ENCODE measurements at places on chromosomes 12 and 14.

DNA sequence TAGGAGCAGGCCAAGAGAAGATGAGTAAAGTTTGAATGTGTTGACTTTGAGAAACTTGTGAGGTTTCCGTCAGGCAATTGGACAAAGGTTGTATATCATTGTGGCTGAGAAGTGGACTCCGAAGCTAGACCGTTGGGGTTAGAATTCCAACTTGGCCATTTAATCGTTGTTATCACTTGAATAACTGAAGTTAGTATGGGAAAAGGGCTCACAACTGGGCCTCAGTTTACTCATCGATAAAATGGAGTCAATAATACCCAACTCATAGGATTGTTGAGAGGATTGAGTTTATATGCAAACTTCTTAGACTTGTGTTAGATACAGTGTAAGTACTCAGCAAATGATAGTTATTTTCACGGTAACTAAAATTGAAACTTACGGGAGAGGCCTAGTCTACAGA lies 846 bp downstream of the SLIRP start:
- no peak for DNase-seq

DNA sequence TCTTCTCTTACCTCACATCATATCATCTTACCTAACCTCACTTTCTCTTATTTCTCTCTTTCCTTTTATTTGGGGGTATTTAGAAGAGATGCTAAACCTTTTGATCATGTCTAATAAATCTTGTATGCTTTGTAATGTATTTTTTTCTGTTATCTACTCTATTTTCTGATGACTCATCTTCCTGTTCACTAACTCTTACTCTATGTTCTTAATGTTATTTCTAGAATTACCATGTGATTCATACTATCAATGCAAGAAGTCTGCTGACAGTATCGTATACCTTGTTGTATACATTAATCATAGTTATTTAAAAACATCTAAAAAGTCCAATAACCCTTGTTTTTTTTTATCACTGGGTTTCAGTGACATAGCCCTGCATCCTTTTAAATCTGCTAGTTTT lies 62.3 kb downstream of the MGAT4C start:
- DNase-seq = no peak

DNA sequence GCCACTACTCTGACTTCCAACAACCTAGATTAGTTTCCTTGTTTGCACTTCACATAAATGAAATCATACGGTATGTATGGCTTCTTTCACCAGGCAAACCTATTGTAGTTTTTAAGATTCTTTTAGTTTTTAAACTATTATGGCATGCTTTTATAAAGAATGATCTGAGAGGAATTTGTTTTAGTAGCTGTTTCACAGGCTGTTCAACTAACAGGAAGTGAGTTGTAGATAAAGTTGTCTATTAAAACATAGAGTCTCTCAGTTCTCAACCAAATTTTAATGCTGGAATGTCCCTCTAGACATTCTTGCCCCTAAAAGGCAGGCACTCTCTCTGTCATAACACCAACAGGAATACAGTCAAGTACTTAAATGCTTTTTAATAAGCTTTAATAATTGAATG lies 102.7 kb upstream of the DACT1 start:
- DNase-seq = no peak

DNA sequence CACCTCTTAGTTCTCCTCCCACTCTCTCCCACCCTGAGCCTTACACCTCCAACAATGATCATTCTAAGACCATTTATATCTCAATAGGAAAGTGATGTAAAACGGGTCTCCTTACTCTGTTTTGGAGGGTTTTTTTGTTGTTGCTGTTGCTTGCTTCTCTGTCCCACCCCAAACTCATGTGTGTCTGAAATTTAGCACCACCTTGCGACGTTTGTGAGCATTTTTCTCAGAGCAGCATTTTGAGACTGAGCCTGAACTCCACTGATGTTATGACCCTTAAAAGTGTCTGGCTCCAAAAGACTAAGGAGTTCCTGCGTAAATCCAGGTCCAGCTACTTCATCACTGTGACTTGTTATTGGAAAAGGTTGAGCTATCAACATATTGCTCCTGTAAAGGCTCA lies 155.0 kb downstream of the DAD1 start:
- no peak for DNase-seq

GRCh38 chr12:12017798-12018197 lies 52.9 kb upstream of the BCL2L14 start:
- no peak for DNase-seq

DNA sequence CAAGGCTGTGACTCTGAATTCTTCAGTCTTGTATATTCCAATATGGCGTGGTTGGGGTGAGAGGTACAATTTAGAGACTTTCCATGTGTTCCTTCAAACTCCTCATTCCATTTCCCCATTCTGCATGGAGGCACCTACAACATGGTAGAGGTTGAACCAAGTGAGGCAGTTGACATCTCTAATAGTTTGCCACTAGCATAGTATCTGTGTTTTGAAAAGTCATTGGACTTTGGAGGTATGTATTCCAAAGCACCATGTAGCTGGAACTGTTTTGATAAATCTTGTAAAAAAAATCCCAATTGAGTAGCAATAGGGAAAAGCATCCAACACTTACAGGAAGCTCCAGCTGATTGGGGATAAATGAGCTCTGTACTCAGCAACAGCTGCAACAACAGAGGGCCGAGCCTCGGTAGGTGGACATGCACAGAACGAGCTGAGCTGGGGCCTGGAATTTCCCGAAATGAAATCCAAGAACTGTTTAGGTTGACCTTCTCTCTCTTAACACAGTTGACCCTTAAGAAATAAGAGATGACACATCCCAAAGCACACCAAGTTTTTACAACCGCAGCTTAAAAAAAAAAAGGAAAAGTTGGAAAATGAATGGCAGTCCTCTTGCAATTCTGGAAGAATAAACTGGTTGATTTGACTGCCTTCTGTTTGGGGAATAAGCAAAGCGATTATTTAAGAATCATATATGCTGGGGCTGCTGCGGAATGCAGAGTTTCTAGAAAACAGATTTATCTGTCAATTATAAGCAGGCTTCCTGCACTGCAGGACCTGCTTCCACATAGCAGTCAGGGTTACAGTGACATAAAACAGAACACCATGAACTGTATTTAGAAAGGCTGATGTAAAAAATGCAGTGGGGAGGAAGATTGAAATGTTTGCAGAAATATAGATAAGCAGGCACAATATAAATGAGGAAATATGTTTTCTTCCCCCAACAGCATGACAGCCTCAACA lies 194.6 kb upstream of the KRR1 start:
- DNase-seq = peak; percentile 54

GRCh38 chr12:86903159-86903558 lies 647.0 kb upstream of the MGAT4C start:
- no peak for DNase-seq

DNA sequence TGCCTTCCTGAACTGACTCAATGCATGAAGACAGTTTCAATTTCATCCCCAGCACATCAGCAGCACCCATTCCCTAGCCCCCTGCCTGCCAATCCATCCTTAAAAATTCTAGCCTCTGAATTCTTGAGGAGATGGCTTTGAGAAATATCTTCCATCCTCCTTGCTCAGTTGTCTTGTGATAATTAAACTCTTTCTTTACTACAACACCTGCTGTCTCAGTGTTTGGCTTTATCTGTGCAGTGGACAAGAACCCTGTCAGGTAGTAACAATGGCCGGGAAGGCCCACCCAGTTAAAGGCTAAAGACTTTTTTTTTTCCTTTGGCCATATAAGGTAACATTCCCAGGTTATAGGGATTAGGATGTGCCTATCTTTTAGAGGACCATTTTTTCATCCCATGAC lies 114.4 kb upstream of the NAP1L1 start:
- no peak for DNase-seq

DNA sequence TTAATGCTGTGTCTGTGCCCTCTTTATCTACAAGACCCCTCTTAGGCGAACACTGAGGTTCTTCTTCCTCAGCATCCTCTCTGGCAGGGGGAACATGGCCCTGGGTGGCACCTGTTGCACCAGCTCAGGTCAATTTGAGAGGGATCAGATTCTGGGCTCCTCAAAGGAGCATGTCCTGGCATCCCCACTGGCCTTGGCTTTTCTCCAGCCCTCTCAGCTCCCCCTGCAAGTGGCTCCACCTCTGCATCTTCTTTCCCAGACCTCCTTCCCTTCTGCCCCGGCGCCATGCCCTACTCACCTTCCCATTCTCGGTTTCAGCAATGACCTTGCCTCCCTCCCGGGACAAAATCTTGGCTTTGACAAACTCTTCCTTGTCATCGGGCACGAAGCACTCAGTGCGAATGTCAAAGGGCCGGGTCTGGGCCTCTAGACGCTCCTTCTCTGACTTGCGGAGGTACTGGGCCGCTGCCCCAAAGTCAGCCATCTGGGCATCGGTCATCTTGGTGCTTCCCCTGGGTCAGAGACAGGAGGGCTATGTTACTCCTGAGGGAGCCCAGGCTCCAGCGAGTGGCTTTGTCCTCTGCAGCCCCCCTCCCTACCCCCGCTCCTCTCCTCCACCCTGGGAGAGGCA lies 1.2 kb downstream of the MYH6 start:
- no peak for DNase-seq

GRCh38 chr12:117850048-117850447 lies 118.7 kb downstream of the KSR2 start:
- no peak for DNase-seq

DNA sequence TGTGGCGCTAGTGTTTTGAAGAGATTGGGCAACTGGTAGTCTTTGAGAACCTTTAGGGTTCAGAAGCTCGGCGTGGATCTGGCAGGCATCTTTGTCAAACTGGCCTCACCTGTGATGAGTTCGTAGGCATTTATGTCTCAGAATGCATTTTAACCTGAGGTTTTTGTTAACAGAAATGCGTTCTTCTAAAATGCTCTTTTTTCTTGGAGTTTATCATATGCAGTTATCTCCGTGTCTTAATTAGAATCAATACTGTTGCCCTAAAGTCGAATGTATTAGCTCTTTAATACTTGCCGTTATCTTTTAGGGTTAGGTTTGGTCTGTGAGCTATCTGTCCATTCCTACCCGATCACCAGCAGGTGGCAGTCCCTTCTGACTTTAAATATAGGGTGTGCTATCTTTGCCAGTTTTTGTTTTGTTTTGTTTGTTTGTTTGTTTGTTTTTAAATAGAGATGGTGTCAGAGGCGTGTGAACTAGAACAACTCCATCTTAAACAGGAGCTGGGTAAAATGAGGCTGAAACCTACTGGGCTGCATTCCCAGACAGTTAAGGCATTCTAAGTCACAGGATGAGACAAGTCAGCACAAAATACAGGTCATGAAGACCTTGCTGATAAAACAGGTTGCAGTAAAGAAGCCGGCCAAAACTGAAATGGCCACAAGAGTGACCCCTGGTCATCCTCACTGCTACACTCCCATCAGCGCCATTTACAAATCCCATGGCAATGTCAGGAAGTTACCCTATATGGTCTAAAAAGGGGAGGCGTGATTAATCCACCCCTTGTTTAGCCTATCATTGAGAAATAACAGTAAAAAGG lies 1.4 kb downstream of the ATF1 start:
- DNase-seq = peak; percentile 72

Measured in mucosa of descending colon (tissue), 3 donors.